Osteocyte (in vitro differentiated cells): ENCODE measurements at places on chromosomes 3 and 15. TPM values are rescaled to one million over a fixed set of nuclear protein-coding genes. Genes with fewer than 3 reads are reported as not detected.

GRCh38 chr3:181629029-181629428, 82.7 kb upstream of the SOX2 start:
- DNase-seq, result no peak

GRCh38 chr3:16174976-16175901, 759 bp downstream of the GALNT15 start:
- DNase-seq, result no peak

- no peak for DNase-seq
Measured at GRCh38 chr15:58241872-58242271, 103.7 kb downstream of the AQP9 start.

DNA sequence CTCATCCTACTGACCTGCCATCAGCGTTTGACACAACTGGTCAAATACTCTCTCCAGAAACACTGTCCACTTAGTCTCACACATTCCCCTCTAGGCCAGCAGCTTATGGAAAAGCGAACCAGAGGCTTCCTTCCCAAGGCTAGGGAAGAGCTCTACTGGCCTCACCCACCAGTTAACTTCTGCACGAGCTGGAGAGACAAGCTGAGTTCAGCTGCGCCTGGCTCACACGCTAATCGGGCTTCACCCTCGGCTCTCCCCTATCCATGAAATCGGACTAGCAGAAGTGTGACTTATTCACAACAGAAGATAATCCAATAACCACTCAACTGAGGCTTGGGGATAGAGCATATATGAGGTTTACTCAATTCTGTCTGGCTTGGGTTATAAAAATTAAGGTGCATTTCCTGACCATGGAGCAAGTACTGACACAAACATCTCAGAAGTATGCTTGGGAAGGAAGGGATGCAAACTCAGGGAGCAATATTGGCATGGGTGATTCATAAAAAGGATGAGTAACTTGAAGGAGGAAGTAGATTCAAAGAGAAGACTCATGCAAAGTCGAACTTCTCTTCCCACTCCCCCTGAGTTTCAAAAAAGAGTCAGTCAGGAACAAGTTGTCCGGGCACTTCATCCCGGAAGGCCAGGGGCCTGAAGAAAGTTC, 73.1 kb downstream of the XXYLT1 start:
- no peak for DNase-seq

- DNase-seq, result no peak
Measured at GRCh38 chr3:95511828-95512227, 1302.6 kb upstream of the EPHA6 start.

GRCh38 chr15:43414196-43414595, 43.3 kb downstream of the TUBGCP4 start:
- DNase-seq, result no peak

DNA sequence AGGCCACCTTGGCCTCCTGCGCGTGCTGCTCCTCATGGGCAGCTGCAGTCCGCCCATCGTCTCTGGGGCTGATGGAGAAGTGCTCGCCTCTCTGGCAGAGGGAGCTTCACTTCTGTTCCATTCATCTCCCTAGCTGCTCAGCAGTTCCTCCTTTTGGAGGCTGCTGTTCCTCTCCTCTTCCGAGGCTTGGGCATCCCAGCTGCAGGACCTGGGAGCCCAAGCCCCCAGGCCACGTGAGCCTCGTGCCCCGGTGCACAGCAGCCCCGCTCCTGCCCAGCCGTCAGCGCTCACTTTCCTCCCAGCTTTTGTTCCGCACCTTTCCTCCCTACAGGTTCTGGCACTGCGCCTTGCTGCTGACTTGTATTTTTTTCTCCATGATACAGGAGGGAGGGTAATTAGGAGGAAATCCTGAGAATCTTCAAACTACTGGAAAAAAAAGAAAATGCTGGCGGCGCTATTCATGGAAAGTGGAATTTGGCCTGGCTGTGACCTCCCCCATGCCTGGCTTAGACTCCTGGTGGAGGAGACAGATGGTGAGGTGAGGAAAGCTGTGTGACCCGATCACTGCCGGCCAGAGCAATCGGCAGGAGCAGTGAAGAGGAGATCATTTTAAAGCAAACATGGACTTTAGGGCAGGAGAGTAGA, 210.1 kb downstream of the CHST2 start:
- DNase-seq, result no peak

NDUFB5 gene
- total RNA-seq, result 74.7 and 87.0 TPM in 2 replicates

GOLGA8G gene
- not detected in 2 replicates for total RNA-seq

CCRL2 gene
- not detected in 2 replicates for total RNA-seq

ZNF385D gene
- total RNA-seq, result 0.43 and 0.71 TPM in 2 replicates
